ENCODE measurements at places on chromosomes 12 and 14.

DNA sequence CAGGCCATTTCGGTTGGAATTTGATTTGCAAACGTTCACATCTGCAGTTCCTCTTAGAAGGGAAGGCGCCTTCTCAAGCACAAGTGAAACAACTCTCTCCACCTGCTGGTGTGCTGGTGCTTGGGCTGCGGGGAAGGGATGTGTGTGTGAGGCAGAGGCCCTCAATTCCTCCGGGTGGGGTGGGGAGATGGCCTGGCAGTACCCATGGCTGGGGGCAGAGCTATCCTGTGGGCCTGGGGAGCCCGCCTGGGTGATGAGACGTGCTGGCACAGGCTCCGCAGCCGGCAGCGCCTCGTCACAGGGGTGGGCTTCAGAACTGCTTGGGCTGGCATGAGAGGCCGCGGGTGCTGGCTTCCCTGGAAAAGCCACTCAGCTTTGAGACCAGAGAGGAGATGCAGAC lies 28.9 kb upstream of the TDRD9 start:
- DNase-seq: no peak

DNA sequence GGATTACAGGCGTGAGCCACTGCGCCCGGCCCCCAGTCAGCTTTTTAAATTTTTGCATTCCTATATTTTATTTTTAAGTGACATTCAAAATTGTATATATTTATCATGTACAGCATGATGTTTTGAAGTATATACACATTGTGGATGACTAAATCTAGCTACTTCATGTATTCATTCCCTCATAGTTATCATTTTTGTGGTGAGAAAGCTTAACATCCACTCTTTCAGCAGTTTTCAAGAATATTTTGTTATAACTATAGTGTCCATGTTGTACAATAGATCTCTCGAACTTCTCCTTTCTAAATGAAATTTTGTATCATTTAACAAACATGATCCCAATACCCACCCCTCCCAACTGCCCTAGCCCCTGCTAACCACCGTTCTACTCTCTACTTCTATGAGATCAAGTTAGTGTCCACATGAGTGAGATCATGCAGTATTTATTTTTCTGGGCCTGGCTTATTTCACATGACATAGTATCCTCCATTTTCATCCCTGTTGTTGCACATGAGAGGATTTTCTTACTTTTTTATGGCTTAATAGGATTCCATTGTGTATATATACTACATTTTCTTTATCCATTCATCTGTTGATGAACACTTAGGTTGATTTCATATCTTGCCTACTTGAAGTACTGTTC lies 8.8 kb upstream of the HEBP1 start:
- DNase-seq: no peak

DNA sequence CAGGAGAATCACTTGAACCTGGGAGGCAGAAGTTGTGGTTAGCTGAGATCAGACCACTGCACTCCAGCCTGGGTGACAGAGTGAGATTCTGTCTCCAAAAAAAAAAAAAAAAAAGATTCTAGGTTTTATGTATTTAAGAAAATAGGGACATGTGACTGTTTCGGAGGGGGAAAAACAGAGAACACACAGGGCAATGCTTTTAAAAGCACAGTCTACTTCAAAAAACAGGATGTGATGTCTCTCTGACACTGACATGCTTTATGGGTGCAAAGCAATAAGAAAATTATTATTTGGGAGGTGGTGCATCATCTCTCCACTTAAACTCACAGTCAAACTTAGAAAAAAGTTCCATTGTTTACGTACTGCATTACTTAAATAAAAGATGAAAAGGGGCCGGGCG lies 28.7 kb downstream of the CLIP1 start:
- no peak for DNase-seq

GRCh38 chr14:23113431-23114119 lies 5.5 kb downstream of the CEBPE start:
- no peak for DNase-seq

GRCh38 chr14:90475298-90475697 lies 78.5 kb downstream of the CALM1 start:
- no peak for DNase-seq
